ENCODE measurements at places on chromosomes 6 and 20. TPM values are rescaled to one million over a fixed set of nuclear protein-coding genes. Genes with fewer than 3 reads are reported as not detected.

TMEM170B gene
- total RNA-seq: 0.67 TPM

ADGRF4 gene
- 15.7 TPM for total RNA-seq

ADTRP gene
- total RNA-seq: 0.19 TPM

ANGPT4 gene
- 0.03 TPM for total RNA-seq

ARMH2 gene
- not detected for total RNA-seq

MLN gene
- not detected for total RNA-seq

PRSS35 gene
- not detected for total RNA-seq

WFDC12 gene
- total RNA-seq: not detected

MCCD1 gene
- total RNA-seq: not detected

SNRPB gene
- total RNA-seq: 1,000 TPM

PRDM13 gene
- 0.88 TPM for total RNA-seq

KCNQ5 gene
- 1.5 TPM for total RNA-seq

NKX2-2 gene
- not detected for total RNA-seq
